ENCODE measurements at places on chromosomes 2 and 18.

- DNase-seq = no peak
Measured at GRCh38 chr2:34305587-34305986, 706.5 kb upstream of the FAM98A start.

GRCh38 chr2:20611077-20611843, 39.6 kb downstream of the HS1BP3 start:
- no peak for DNase-seq

- DNase-seq = no peak
Measured at GRCh38 chr18:5066380-5066977, 130.6 kb downstream of the AKAIN1 start.

- DNase-seq = no peak
Measured at GRCh38 chr18:51716277-51716676, 518.8 kb upstream of the MEX3C start.
